ENCODE measurements at places on chromosomes 6 and 20.
A peak's percentile ranks its signal among the peaks of the same experiment; 100 is the strongest.

- no peak for DNase-seq
Measured at GRCh38 chr20:34600892-34601653, 42.6 kb downstream of the MAP1LC3A start.

GRCh38 chr6:53070806-53071205 is 5.6 kb downstream of the FBXO9 start:
- peak; percentile 8 for DNase-seq

- no peak for DNase-seq
Measured at GRCh38 chr6:80962382-80962781, 790.1 kb downstream of the TENT5A start.

- DNase-seq: no peak
Measured at GRCh38 chr6:156978948-156979347, 201.8 kb downstream of the ARID1B start.

- DNase-seq: no peak
Measured at GRCh38 chr6:54320871-54321270, 12.6 kb downstream of the TINAG start.

- DNase-seq: no peak
Measured at GRCh38 chr6:44951253-44951747, 376.8 kb upstream of the RUNX2 start.

GRCh38 chr20:58883241-58883691 is 30.8 kb downstream of the GNAS start:
- no peak for DNase-seq

- no peak for DNase-seq
Measured at GRCh38 chr6:13295576-13295975, 32.8 kb downstream of the TBC1D7 start.

- DNase-seq: no peak
Measured at GRCh38 chr20:56627122-56628014, 1.7 kb upstream of the TFAP2C start.

DNA sequence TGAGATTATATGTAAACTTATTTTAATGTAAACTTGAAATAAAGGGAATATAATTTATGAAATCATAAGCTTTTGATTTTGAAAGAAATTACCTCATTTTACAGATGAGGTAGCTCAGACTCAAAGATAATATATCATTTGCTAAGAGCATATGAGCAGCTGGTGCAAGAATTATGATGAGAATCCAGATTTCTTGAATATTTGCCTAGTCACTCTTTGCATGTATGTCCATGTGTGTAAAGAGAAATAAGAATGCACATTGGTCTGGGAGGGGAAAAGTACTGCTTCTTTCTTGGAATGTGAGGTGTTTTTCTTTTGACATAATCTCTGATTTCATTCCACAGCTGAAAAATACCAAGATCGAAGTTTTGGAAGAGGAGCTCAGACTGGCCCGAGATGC is 11.1 kb upstream of the SNRNP48 start:
- no peak for DNase-seq

DNA sequence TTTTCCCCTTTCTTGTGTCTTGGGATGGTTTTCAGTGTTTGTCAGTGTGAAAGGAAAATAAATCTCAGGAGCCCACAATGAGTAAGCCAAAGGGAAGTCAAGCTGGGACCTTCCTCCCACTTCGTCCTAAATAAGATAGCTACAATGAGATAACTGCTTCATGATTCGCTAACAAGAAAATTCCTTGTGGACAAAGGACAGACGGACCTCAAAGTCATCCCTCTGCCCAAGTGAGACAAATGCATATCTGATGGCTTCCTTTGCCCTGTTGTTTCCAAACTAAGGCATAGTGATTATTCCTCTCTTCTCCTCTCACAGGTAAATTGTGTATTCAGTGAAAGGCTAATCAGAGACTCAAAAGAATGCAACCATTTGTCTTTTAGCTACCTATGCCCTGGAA is 26.1 kb upstream of the ADTRP start:
- DNase-seq: no peak

- no peak for DNase-seq
Measured at GRCh38 chr6:136762022-136762975, 30.0 kb downstream of the MAP3K5 start.

GRCh38 chr6:152094992-152095592 is 287.6 kb downstream of the ESR1 start:
- peak; percentile 100 for DNase-seq

GRCh38 chr6:151784441-151785214 is 22.9 kb upstream of the ESR1 start:
- DNase-seq: no peak

- DNase-seq: peak; percentile 11
Measured at GRCh38 chr6:121143476-121143875, 190.8 kb downstream of the TBC1D32 start.

DNA sequence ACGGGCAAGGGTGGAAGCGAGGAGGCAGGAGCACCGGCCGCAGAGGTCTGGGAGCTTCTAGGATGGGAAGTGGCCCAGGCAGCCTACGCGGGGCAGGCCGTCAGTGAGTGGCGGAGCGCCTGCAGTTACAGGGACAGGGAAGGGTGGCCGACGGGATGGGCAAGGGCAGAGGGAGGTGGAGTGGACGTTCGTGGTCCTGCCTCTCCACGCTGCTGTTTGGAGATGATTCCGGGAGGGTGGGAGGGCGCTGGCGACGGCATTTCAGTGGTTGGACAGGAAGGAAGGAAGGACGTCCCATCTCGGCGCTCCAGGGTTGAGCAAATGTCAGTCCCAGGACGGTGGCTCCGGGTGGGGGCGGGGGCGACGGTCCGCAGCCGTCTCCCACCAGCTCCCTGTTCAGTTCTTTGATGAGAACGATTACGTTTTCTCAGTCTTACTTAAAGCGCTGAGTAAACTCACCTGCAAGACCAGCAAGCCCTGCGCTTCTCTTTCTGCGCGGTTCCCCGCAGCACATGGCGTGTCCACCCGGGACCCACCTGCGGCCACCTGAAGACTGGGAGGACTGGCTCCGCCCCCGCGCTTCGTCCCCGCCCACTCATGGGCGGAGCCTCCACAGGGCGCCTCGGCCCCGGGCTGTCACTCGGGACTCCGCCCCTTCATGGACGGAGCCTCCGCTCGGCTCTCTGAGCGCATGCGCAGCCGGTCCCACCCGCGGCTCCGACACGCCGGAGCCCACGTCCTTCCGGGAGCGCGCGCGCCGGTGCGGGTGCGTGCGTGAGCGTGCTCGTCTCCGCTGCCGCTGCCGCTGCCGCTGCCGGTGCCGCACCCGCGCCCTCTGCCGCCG is at the start of gene DNAJC5:
DNAJC5 (plus strand) TSS at position 769 of the 844 bp plus-strand sequence. CDS start 33,220 bp downstream, outside the sequence.
- DNase-seq: peak; percentile 95

- peak; percentile 23 for DNase-seq
Measured at GRCh38 chr6:38443352-38444144, 196.2 kb downstream of the BTBD9 start.

- DNase-seq: no peak
Measured at GRCh38 chr6:22444330-22444729, 125.0 kb upstream of the HDGFL1 start.

DNA sequence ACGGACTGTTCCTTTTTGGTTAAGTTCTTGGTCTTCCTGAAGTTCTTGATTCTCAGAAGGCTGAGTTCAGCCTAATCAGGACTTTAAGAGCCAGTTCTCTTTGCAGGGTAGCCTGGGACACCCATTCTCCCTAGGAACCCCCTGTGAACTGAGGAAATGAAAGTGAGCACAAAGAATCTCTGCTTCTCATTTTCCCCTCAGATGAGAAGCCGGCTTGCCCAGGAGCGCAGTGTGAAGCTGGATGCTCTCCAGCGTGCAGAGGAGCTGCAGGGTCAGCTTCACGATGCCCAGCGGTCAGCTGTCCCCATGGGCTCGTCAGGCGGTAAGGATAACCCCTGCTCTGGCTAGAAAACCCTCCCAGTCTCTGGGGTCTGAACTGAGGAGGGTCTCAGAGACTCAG is 34.0 kb downstream of the CD164 start:
- no peak for DNase-seq

DNA sequence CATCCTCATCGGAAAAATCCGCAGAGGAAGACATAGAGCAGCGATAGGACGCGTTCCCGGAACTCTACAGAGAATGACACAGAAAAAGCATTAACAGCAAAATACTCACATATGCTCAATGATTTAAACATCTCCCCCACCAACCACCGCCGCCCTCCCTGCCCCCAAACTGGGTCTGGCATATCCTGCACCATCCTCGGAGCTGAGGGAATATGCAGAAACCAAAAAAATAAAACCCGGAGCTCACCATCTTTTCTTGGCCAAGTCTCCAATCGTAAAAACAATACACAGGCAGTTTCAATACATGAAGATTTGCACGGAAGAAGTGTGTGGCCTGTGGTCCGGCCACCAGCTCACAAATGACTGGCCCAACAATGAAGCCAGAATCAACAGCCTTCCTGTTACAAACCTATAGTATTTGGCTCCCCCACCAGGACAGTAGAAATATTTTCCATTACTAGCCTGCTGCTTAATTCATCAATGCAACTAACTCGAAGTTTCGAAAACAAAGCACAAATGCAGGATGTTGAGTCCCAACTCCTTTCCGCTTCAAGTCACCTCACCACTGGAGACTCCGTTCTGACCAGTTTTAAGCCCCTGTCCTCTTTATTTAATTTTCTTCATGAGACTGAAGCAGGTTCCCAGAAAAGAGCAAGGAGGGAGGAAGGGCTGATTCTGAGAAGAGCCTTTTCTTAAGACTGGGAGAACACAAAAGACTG is 103.2 kb upstream of the BEND6 start:
- peak; percentile 94 for DNase-seq

GRCh38 chr20:38935285-38935684 is 9.1 kb downstream of the FAM83D start:
- peak; percentile 59 for DNase-seq

DNA sequence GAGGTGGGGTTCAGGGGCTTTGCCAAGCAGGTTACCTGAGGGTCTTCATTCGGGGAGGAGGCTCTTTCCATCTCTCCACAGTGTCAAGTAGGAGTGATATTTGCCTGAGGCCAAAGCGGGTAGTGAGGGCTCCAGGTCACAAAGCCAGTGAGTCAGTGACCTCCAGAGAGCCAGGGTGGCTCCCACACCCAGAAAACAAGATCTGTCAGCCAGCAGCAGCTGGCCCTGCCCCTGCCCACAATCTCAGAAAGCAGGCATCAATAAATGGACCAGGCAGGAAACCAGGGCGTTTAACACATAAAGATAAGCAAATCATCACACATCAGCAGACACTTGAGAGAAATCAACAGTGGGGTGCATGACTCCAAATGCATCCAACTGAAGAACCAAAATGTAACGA is 250.8 kb downstream of the CDH26 start:
- no peak for DNase-seq
